H4 (cell line): ENCODE measurements at places on chromosomes 11 and 22. TPM values are rescaled to one million over a fixed set of nuclear protein-coding genes. Genes with fewer than 3 reads are reported as not detected.

The SHISA8 gene
- total RNA-seq = not detected in 2 replicates

The SLC25A18 gene
- 0.41 and 1.0 TPM in 2 replicates for total RNA-seq

The HBD gene
- total RNA-seq = not detected in 2 replicates

The P2RY6 gene
- total RNA-seq = 2.5 and 2.7 TPM in 2 replicates

The LRRC4C gene
- 4.8 and 6.2 TPM in 2 replicates for total RNA-seq

The GLYAT gene
- not detected in 2 replicates for total RNA-seq

The ADM gene
- 86.8 and 91.3 TPM in 2 replicates for total RNA-seq
